ENCODE measurements at places on chromosomes 5 and 9.
A peak's percentile ranks its signal among the peaks of the same experiment; 100 is the strongest.

GRCh38 chr5:124888050-124888506 lies 141.6 kb upstream of the ZNF608 start:
- no peak for DNase-seq

GRCh38 chr5:167309941-167310517 lies 981.4 kb upstream of the WWC1 start:
- DNase-seq, result no peak

- DNase-seq, result peak; percentile 24
Measured at GRCh38 chr9:95048225-95049087, 269.1 kb downstream of the FANCC start.

GRCh38 chr9:98226957-98227356 lies 28.5 kb downstream of the TBC1D2 start:
- DNase-seq, result no peak

DNA sequence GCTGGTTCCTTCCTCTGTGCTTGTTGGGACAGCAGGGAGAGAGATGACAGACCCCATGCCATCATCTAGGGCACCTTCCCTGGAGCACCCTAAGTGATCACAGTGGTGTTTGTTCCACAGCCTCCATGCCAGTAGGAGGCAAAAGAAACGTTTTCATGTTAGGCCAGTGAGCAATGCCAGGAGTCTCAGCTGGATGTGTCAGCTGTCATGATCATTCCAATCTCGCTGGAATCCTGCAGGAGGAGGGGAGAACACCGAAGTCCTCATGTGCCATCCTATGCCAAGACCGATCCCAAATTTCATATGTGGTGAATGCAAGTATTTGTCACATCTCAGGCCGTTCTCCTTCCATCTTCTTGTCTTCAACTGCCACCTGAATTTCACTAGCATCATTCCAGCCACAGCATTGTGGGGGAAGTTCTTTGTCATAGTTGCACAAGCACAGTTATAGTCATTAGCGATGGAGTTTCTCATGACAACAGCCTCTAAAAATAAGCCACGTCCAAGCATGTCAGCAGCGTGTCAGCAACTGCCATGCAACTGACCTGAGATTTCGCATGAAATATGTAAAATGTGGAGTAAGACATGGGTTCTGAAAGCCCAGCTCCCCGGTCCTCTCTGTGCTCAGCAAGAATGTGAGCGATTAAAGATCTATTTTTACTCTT lies 97.2 kb upstream of the DNAH5 start:
- no peak for DNase-seq

GRCh38 chr5:38707352-38708210 lies 138.2 kb upstream of the OSMR start:
- no peak for DNase-seq

GRCh38 chr5:14781106-14781505 lies 90.5 kb downstream of the ANKH start:
- DNase-seq, result no peak

- no peak for DNase-seq
Measured at GRCh38 chr5:39426746-39427105, 1.9 kb upstream of the DAB2 start.

DNA sequence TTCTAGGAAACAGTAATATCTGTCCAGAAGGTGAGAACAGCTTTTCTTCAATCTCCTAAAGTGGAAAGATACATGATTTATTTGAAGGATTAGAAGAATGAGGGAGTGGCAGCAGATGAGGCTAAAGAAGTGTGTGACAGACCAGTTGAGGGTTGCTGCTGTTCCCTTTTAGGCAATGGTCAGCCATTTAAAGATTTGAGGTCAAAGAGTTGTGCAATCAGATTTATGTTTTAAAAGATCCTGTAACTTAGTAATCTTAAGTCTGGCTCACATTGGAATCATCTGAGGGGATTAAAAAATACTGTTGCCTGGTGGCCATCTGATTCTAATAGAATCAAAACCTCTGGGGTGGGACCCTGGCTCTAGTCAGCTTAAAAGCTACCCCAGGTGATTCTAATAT lies 4.3 kb upstream of the SGCD start:
- no peak for DNase-seq

DNA sequence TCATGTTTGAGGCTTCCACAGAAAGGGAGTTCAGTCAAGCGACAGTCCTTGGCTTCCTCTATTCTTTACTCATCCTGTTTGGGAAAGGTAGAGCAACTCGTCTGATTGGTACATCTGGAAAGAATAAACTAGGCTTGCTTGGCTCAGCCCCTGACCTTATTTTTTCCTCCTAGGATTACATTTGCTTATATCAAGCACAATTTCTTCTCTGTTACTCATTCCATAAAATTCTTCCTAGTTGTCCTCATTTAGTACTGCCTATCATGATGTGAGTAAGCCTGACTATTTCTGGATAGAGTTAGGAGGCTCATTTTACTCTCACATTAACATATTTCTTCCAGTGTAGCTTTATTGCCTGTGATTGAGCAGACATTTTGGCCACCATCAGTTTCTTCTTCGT lies 10.9 kb upstream of the CARNMT1 start:
- DNase-seq, result no peak

DNA sequence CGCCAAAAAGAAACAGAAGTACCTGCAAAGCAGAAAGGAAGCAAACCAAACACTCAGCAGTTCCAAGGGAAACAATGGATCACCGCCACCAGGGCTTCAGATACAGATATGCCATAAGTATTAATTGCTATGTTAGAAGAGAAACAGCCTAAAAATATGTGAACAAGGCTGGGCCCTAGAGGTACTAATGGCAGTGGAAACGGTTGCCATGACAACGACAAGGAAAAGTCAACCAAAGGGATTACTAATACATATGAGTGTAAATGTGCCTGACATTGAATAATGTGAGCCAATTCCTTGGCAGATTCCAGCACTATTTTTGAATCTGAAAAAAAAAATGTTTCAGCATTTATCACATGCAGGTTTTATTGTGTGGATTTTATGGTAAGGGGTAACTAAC lies 75.0 kb downstream of the CAVIN4 start:
- no peak for DNase-seq

DNA sequence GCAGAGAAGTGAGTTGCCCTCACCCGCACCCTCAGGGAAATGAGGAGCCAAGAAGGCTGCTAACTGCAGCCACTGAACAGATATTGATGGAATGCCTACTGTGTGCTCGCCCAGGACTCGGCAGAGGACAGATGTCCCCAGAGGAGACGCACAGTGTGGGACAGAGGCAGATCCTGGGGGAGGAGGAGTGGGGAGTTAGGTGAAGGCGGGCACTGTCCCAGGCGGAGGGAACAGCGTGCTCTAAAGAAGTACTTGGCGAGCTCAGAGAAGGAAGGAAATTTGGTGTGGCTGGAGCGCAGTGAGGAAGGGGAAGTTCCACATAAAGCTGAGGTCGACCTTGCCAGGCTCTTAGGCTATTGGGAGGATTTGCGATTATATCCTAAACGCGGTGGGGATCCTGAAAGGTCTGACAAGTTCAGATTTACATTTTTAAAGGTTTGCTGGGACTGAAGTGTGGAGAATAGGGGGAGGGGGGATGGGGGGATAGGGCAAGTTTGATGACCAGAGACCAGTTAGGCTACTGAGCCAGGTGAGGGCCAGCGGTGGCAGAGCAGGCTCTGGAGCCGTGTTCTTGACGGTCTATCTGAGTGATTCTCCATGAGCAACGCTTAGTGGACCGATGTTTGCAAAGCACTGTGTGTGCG lies 23.6 kb upstream of the CERCAM start:
- no peak for DNase-seq

- DNase-seq, result no peak
Measured at GRCh38 chr9:98709968-98710965, 1.5 kb upstream of the GABBR2 start.

DNA sequence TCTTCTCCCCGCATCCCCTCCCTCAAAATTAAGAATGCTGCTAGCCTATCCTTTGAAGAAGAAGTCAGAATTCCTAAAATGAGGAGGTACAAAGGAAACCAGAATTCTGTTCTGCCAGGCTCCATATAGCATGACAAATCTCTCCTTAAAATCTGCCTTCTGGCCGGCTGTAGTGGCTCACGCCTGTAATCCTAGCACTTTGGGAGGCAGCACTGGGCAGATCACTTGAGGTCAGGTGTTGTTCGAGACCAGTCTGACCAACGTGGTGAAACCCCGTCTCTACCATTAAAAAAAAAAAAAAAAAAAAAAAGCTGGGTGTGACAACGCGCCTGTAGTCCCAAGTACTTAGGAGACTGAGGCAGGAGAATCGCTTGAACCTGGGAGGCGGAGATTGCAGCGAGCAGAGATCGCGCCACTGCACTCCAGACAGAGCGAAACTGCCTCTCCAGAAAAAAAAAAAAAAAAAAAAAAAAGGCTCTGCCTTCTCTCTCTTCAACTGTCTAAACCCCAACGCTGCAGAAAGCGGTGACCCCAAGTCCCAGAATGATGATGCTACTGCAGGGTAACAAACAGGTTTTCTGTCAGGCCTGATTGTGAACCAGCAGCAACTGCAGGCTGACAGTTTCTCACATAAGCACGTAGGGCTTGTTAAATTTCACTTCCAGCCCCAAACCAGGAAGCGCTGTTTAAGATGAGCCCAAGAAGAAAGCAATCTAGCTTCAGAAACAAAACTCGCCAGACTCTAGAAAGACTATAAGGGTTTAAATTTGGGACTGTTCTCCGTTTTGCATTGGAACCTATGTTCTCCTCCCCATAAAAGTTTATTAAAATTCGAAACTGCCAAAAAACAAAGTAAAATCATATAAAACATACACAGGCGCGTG lies 963 bp upstream of the CAST start:
- DNase-seq, result peak; percentile 47

DNA sequence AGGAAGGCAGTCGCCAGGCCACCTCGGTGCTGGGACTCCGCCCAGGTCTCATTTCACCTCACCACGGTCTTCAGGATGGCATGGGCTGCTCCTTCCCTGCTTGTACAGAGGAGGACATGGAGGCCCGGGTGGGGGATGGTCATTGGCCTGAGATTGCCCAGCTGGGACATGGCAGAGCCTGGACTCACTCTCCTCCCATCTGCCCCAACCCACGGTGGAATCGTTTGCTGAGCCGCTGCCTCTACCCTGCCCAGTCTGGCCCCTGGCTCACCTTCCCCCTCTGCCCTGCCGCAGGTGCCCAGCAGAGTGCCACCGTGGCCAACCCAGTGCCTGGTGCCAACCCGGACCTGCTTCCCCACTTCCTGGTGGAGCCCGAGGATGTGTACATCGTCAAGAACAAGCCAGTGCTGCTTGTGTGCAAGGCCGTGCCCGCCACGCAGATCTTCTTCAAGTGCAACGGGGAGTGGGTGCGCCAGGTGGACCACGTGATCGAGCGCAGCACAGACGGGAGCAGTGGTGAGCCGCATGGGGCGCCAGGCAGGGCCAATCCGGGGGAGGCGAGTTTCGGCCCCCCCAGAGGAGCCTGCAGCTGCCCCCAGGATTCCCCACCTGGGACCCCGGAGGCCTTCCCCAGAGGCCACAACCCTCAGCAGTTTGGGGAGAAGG lies 36.7 kb downstream of the HK3 start:
- DNase-seq, result no peak

- DNase-seq, result no peak
Measured at GRCh38 chr5:2113348-2114131, 230.8 kb upstream of the IRX4 start.

DNA sequence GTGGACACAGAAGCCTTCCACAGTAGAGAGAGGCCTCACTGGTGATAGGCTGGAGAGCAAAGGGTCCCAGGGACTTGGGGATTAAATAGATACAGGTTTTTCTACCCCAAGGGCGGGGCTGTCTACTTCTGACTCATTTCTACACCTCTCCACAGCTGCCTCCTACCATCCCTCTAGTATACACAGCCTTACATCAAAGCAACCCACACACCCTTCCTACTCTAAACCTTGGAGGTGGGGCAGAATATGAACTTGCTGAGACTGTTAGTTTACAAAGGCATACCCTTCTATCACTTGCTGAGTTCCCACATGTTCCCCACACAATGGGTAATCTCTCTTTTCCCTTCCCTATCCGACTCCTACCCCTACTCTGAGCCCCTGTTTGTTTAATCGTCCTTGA lies 19.9 kb upstream of the PCA3 start:
- DNase-seq, result no peak

DNA sequence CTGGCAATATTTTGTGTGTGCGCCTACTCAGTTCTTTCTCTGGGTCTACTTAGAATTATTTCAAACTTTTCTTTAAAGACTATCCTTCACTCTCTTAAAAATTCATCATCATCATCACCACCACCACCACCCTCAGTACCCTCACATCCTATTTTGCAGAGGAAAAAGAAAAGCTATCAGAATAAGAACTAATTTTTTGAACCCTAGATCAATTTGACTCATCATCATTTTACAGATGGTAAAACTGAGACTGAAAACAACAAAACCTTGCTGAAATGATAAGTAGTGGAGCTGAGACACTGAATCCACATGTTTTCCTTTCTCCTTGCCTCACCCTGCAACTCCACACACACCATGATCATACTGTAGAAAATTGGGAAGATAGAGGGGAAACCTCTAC lies 119.3 kb downstream of the SSBP2 start:
- DNase-seq, result no peak

GRCh38 chr5:110809006-110809405 lies 70.2 kb downstream of the SLC25A46 start:
- no peak for DNase-seq

DNA sequence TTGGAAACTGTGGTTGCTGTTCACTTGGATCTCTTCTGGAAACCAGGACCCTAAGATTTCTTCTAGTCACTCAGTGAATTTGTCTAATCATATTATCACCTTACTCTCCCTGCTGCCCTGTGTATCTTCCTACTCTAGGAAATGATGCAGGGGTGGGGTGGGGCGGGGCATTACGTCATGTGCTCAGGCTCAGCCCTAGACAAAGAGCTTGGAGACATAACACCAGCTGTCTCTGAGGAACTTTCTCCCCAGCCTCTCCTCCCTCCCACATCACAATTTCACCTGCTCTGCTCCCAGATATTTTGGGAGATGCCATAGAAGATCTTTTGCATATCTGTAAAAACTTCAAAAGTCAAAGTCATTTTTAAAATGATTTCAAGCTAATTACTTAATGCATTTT lies 470.4 kb downstream of the ZSWIM6 start:
- no peak for DNase-seq

- DNase-seq, result peak; percentile 35
Measured at GRCh38 chr5:154385236-154385512, 60.6 kb upstream of the SAP30L start.

DNA sequence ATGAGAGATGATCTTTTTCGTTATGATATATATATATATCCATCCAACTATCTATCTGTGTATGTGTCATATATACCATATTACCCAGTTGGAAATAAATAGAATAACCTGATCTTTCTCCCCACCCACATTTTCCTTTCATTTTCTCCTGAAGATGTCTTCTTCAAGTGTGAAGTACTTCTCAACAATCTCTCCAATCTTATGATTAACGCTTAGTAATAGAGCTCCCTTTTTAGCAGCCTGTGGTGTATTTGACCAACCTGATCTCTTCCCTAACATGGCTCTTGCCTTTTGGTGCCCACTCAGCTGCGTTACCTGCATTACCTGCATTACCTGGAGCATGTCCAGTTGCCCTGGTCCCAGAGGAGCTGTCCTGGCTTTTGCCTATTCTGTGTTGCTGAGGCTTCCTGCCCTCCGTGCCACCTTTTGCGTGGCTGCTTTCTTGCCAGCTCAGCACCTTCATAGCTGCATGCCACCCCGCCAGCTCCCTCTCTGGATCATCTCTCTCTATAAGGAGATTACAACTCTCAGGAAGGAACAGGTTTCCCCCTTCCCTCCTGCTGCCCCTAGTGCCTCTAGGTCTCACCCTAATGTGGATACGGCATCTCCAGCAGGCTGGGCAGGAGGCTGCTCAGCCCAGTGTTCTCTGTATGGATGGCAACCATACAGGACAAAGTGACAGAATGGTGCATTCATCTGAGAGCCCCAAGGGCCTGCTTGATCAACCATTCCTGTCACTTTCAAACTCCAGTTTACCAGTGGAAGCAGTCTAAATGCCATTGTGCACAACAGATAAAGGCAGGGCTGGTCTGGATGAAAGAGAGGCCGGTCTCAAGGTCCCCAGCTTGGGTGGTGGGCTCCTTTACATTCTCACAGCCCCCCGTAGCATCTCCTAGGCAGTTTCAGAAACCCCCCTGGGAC lies 126.7 kb downstream of the GADD45G start:
- DNase-seq, result no peak
